Placental pericyte (primary cell): ENCODE measurements at places on chromosomes 2 and 18. TPM values are rescaled to one million over a fixed set of nuclear protein-coding genes. Genes with fewer than 3 reads are reported as not detected.

CYP1B1 gene
- total RNA-seq = 11.5 and 70.2 TPM in 2 replicates

IL1B gene
- total RNA-seq = 183 and 305 TPM in 2 replicates

FBXO15 gene
- total RNA-seq = 0.66 and 1.3 TPM in 2 replicates

DNAJC5G gene
- not detected in 2 replicates for total RNA-seq

HYCC2 gene
- 5.5 and 13.0 TPM in 2 replicates for total RNA-seq

ABHD1 gene
- not detected in 2 replicates for total RNA-seq

SSB gene
- 59.5 and 73.0 TPM in 2 replicates for total RNA-seq

KIAA2012 gene
- total RNA-seq = not detected in 2 replicates

RNF152 gene
- total RNA-seq = 18.2 and 127 TPM in 2 replicates

HOXD12 gene
- total RNA-seq = 0.22 TPM in 1 of 2 replicates, not detected in the other

LYG1 gene
- total RNA-seq = 0.44 TPM in 1 of 2 replicates, not detected in the other

FLACC1 gene
- total RNA-seq = 0.44 and 1.4 TPM in 2 replicates

ESPNL gene
- total RNA-seq = 0.57 and 2.6 TPM in 2 replicates

TLX2 gene
- not detected in 2 replicates for total RNA-seq

PLCD4 gene
- total RNA-seq = 0.22 and 1.4 TPM in 2 replicates

RAB17 gene
- 0.22 and 0.43 TPM in 2 replicates for total RNA-seq

NLRC4 gene
- not detected in 2 replicates for total RNA-seq

DRC1 gene
- total RNA-seq = not detected in 2 replicates

NEDD4L gene
- total RNA-seq = 4.2 and 8.0 TPM in 2 replicates

AMER3 gene
- not detected in 2 replicates for total RNA-seq

DNAH6 gene
- under 0.01 TPM in 2 replicates for total RNA-seq

TRAF3IP1 gene
- total RNA-seq = 7.3 and 9.2 TPM in 2 replicates

ALPI gene
- not detected in 2 replicates for total RNA-seq

ICA1L gene
- 3.9 and 6.1 TPM in 2 replicates for total RNA-seq

SIGLEC15 gene
- total RNA-seq = 1.1 and 4.7 TPM in 2 replicates

ANKRD44 gene
- 3.1 and 11.5 TPM in 2 replicates for total RNA-seq

STK17B gene
- 30.9 and 239 TPM in 2 replicates for total RNA-seq

MEP1B gene
- total RNA-seq = not detected in 2 replicates

CHST9 gene
- not detected in 2 replicates for total RNA-seq

CABLES1 gene
- total RNA-seq = 0.72 and 10.5 TPM in 2 replicates

CHPF gene
- total RNA-seq = 193 and 332 TPM in 2 replicates

SMYD1 gene
- not detected in 2 replicates for total RNA-seq

DUSP2 gene
- 0.57 TPM in 1 of 2 replicates, not detected in the other for total RNA-seq

AFF3 gene
- total RNA-seq = 1.5 and 15.6 TPM in 2 replicates

SKA1 gene
- 2.0 and 36.8 TPM in 2 replicates for total RNA-seq

PAX8 gene
- 2.9 and 3.1 TPM in 2 replicates for total RNA-seq

CREG2 gene
- total RNA-seq = 1.3 TPM in 1 of 2 replicates, not detected in the other

GAREM2 gene
- total RNA-seq = 1.3 TPM in 2 replicates

CACNB4 gene
- under 0.01 and 0.14 TPM in 2 replicates for total RNA-seq

GRP gene
- not detected in 2 replicates for total RNA-seq
